ENCODE measurements at places on chromosomes 11 and 22.

DNA sequence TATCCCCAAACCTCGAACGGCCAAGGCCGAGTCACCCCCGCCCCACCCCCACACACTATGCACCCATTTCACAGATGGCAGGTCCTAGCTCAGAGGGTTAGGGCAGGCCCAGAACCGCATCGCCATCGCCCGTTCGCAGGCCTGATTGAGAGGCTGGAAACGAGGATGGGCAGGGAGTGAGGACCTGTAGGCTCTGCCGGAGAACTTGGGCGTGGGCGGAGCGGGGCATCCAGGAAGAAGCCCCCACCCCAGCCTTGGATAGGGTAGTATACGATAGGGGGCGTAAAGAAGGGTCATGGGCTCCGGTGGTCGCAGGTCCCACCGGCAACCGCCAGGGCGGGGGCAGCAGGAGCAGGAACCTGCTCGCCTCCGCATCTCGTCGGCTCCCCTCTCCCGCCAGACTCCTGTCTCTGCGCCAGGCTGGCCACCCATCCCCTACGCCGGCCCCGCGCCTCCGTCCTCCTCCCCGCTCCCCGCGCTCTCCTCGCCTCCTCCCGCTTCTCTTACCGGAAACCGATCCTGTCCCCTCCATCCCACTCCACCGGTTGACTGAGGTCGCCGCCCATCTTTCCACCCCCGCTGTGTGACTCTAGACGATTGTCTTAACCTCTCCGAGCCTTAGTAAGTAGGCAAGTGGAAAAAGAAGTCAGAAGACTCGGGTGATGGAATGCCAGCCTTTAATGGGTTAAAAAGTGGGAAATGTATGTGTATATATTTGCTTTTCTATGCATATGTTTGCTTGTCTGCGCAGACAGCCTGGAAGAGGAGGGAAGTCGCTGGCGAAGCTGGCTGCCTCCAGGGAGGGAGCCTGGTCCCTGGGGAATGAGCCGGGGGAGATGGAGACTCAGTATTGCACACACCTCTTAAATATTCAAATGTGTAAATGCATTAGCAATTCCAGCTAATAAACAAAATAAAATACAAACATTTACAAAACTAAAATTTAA lies 52.8 kb downstream of the CYTH4 start:
- no peak for DNase-seq

GRCh38 chr22:42946546-42947198 lies 68.3 kb downstream of the PACSIN2 start:
- DNase-seq = no peak

DNA sequence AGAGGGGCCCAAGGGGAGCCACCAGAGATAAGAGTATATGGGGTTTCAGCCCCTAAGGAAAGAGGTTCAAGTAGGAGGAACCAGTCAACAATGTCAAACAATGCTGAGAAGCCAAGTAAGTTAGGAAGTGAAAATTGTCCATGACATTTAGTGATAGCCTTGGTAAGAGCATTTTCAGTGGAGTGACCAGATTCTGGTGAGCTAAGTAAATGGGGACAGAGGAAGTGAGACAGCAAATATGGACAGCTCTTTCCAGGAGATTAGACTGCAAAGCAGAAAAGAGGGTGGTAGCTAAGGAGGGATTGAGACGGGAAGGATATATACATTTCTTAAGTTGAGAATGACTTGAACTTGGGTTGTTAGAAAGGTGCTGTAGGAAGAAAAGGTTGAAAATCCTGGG lies 22.9 kb downstream of the POLD3 start:
- no peak for DNase-seq

- DNase-seq = no peak
Observed at GRCh38 chr11:57640068-57640800, 9.5 kb downstream of the YPEL4 start.

DNA sequence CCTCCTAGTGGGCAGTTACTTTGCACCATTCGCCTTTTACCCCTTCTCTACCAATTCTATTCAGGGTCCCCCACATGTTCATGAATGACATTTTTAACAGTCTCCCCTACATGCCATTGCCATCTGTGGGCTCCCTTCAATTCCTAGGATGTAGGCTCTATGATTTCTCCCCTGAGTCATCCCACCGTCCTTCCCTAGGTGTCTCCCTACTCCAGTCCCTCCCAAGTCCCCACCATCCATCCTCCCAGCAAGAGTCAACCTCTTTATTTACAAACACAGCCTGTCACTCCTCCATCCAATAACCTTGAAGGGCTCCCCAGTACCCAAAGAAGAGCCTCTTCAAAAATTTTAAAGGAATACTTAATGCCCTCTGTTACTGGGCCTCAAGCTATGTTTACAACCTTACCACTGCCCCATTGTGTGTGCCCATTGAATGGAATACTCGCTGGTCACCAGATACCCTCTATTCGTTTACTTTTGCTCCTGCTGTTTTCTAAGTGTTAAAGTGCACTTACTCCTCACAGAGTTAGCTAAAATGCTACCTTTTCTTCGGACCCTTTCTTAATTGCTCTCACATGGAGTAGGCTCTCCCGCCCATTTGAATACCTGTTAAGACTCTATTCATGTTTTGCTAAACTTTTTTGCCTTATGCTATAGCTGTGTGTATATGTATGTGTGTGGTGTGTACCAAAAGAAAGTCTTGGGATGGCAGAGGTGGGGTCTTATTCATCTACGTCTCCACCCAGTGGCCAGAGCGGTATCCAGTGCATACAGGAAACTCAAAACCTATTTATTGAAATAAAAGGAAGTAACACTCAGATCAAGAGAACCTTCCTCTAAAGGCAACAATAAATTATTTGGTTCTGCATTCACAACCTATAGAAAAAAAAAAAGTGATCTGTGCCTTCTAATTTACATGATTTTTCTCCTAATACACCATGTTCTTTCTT lies 235.8 kb upstream of the CCDC90B start:
- no peak for DNase-seq

- no peak for DNase-seq
Observed at GRCh38 chr11:105639527-105639926, 29.7 kb downstream of the GRIA4 start.

DNA sequence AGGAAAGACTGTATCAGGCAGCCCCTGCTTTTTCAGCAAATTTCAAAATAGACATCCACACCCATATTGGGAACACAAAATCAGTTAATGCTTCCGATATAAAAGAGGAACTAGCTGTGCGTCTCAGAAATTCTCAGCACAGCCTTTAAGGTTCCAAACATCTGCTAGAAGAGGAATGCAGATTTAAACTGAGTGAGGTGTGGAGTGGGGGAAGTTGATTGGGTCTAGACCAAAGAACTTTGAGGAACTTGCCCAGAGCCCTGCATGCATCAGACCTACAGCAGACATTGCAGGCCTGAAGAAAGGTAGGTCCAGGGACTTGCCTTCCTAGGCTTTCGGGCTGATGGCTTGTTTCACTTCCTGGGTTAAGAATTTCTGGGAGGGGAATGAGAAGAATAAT lies at the start of gene MS4A4A:
Gene MS4A4A (plus strand): TSS at position 255 of the 400 bp plus-strand sequence. CDS start 10 bp downstream, at position 265.
- DNase-seq = no peak

DNA sequence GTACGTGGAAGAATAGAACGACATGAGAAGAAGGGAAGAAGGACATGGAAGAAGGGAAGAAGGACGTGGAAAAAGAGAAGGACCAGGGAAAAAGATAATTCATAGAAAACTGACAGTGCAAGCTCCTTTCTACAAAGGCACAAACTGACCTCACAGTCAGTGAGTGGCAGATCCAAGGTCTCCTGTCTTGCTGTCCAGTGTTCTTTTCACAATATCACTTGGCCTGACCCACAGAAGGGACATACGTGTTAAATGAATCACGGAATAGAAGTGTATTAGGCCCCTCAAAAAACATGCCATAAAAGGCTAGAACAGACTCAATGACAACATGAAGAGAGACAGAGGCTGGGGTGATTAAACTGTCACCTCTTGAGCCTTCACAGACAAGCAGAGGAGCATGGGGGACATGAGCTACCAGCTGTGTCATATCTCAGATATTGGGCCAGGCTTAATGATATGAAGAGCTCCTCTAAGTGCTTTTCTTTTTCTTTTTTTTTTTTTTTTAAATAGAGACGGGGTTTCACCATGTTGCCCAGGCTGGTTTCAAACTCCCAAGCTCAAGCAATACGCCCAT lies 4.6 kb downstream of the ASCC2 start:
- no peak for DNase-seq

- DNase-seq = no peak
Observed at GRCh38 chr22:47151490-47151889, 389.0 kb downstream of the TBC1D22A start.

GRCh38 chr22:37263966-37264887 lies 18.1 kb upstream of the CYTH4 start:
- no peak for DNase-seq

- DNase-seq = no peak
Observed at GRCh38 chr11:33649944-33650343, 50.7 kb downstream of the C11orf91 start.

GRCh38 chr11:92642177-92642931 lies 327.1 kb upstream of the MTNR1B start:
- DNase-seq = no peak

DNA sequence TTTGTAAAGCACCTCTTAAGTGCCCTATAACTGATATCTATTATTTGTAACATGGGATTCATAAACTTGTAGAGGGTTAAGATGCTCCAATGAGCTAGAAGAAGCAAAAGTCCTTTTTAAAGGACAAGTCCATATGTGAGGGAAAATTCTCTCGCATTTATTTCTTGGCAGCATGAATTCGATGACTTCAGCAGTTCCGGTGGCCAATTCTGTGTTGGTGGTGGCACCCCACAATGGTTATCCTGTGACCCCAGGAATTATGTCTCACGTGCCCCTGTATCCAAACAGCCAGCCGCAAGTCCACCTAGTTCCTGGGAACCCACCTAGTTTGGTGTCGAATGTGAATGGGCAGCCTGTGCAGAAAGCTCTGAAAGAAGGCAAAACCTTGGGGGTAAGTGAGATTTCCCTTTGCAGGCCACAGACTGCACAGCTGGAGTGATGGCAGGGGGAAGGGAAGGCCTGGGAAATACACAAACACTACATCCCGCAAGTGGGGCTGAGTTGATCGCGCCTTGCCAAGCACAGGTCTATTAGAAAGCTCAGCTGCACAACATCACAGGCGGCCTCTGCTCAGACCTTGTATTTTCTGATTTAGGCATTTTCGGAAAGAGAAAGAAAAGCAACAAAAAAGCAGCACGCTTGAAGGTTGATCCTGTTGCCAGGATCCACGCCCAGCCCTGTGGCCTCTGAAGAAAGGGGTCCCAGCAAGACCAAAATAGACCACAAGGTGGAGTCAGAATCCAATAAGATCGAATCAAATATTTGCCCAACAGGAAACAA lies 1.5 kb downstream of the MS4A8 start:
- no peak for DNase-seq

- DNase-seq = no peak
Observed at GRCh38 chr22:36550701-36551495, 21.9 kb upstream of the EIF3D start.

DNA sequence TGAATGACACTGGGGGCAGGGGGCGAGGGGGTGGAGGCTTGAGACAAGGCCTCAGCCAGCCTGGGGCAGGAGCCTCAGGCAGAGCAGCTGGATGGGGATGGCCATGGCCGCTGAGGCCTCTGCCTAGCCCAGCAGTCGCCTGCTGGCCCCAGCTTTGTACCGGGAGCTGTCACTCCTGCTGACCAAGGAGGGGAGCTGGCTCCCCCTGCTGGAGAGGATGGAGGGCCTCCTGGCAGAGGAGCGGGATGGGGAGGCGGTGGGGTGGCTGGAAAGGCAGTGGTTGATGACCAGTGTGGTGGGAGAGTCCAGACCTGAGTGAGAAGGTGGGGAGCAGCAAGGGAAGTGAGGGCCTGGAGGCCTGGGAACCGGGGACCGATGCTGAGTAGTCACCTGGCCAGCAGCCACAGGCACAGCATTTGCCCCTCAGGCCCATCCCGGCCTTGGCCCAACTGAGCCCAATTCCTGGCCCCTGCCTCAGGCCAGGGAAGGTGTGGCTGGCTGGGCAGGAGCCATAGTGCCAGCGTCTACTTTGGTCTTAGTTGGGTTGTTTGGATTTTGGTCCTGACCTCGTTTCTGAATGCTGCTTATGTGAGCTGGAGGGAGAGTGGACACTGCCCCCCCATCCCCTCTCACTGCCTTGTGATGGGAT lies 6.0 kb upstream of the SUSD2 start:
- peak; percentile 51 for DNase-seq

GRCh38 chr11:10646005-10646404 lies 47.5 kb downstream of the IRAG1 start:
- no peak for DNase-seq

DNA sequence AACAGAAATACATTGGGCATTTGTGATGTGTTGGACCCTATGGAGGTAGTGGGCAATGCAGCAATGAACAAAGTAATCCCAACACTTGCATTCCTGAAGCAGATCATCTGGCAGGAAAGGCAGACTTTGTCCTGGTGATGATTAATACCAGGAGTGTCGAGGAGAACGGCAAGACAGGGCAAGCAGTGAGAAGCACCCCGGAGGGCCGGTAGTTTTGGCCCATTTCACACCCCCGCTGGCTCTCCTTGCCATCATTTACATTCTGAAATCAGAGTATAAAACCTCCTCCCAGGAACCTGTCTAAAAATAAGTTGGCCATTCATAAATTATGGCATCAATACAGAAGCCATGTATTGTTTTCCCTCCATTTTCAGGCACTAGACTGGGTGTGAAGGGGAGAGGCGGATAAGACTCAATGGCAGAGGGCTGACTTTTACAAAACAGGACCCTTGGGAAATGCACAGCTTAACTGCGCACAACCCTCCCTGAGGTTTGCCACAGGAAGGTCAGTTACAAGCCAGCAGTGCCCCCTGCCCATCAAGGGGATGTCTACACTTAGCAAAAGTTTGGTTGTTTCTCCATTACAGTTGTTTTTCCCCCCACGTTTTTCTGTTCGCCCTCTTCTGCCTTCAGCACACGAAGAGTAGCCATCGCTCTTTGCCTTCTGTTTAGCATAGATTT lies 55.6 kb downstream of the OPCML start:
- DNase-seq = no peak

GRCh38 chr22:19990609-19991394 lies 25.8 kb downstream of the ARVCF start:
- DNase-seq = no peak

- no peak for DNase-seq
Observed at GRCh38 chr11:88359541-88359940, 22.0 kb upstream of the CTSC start.

GRCh38 chr11:111908639-111909305 lies 2.8 kb downstream of the CRYAB start:
- DNase-seq = no peak

DNA sequence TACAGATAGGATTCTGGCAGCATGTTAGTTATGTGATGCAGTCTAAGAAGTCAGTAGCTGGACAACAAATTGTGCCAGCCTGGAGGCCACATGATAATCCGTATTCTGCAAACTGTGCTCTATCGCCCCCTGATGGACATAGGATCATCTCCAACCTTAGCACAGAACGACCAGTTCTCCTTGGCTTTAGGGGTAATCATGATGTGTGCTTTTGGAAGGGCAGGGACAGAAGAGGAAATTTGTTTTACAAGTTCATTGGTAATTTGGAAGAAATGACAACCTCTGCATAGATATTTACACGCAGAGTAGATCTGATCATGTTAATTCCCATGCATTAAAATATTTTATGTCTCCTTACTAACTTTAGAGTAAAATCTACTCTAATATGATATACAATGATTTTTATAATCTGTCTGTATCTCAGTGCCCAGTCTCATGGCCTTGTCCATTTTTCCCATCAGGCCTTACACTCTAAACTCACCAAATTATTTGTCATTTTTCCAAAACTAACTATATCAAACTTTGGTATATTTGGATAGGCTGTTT lies 12.1 kb downstream of the OR10D3 start:
- DNase-seq = peak; percentile 8

GRCh38 chr11:95544095-95544856 lies 245.3 kb downstream of the FAM76B start:
- no peak for DNase-seq

GRCh38 chr11:118895093-118896039 lies 11.7 kb downstream of the CXCR5 start:
- DNase-seq = no peak

- no peak for DNase-seq
Observed at GRCh38 chr22:27749597-27750225, 51.8 kb downstream of the MN1 start.

Data from stimulated activated CD8-positive, alpha-beta memory T cell treated with anti-CD3 and anti-CD28 coated beads, Interleukin-4, amount 100 ng/mL, for 24 hours (primary cell).